ENCODE measurements at places on chromosomes 2 and 18.
A peak's percentile ranks its signal among the peaks of the same experiment; 100 is the strongest.

GRCh38 chr2:104774631-104775030 lies 79.3 kb upstream of the POU3F3 start:
- no peak for DNase-seq

DNA sequence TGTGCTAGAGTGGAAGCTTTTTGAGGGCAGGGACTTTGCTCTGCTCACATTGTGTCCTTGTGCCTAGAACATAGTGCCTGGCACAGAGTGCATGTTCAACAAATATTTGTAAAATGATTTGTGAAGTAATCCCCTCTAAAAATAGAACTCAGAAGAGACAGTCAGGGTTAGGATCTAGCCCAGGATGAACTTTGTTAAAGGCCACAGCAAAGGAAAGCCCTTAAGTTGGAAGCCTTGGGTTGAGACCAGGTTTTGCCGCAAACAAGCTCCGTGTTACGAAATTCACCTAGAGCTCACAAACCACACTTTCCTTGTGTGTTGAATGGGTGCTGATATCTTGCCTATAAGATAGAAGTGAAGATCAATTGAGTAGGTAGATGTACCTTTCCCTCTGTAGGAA lies 84.2 kb downstream of the SETBP1 start:
- DNase-seq: no peak

GRCh38 chr18:78238404-78239089 lies 741.1 kb upstream of the SALL3 start:
- DNase-seq: no peak

- no peak for DNase-seq
Observed at GRCh38 chr2:77284353-77284752, 237.8 kb downstream of the LRRTM4 start.

GRCh38 chr2:114049826-114050225 lies 159.9 kb downstream of the ACTR3 start:
- DNase-seq: no peak

GRCh38 chr2:234846599-234847363 lies 105.0 kb upstream of the SH3BP4 start:
- DNase-seq: no peak

DNA sequence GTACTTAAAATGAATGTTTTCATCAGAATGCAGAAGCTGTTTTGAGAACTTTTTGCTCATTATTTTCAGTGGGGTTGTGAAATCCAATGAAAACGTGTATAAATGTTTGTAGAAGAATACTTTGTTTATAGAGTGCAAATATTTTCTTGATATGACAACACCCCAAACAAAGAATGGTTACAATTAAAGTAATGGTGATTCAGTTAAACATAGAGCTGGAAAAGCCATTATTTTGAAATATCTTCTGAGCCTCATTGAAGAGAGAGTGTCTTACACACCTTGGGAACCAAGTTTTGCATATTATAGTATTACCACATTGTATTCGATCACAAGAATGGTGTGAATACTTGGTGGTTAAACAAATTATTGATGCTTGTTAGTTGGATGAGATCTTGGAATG lies 48.7 kb downstream of the SPTBN1 start:
- no peak for DNase-seq

- peak; percentile 41 for DNase-seq
Observed at GRCh38 chr2:121008975-121009374, 273.3 kb downstream of the GLI2 start.

All from SJSA1 (cell line).